ENCODE measurements at places on chromosomes 16 and 17. TPM values are rescaled to one million over a fixed set of nuclear protein-coding genes. Genes with fewer than 3 reads are reported as not detected.

- H3K4me3 ChIP-seq = no peak overlapping the region
- no peaks in the 10 kb centered on the region for H3K4me1 ChIP-seq
- DNase-seq = no peak
- no peaks in the 10 kb centered on the region for H3K27me3 ChIP-seq
- no peak overlapping the region for H3K27ac ChIP-seq
- no peaks in the 10 kb centered on the region for H3K36me3 ChIP-seq
Measured at GRCh38 chr17:13636951-13637350, 35.2 kb upstream of the HS3ST3A1 start.

DNA sequence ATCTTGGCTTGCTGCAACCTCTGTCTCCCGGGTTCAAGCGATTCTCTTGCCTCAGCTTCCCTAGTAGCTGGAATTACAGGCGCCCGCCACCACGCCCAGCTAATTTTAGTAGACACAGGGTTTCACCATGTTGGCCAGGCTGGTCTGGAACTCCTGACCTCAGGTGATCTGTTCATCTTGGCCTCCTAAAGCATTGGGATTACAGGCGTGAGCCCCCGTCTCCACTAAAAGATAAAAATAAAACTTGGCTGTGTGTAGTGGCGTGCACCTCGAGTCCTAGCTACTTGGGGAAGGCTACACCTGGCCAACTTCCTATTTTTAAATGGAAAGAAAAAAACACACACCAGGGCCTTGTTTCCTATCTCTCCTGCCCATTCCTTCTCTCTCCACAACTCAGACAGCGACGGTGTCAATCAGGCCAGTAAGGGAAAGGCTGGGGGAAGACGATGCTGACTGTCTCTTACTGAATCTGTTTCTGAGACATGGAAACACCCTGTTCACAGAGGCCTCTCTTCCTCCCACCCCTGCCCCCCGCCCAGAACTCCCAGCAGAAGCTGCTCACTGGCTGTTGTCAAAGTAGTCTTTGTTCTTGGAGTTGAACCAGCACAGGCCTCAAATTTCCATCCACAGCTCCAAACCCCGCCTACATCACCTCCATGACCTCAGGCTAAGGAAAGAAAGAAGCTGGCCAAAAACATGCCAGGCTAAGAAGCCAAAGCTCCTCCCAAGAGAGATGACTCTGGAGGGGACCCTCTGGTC lies 96.6 kb downstream of the NXN start:
- H3K27me3 ChIP-seq = no peaks in the 10 kb centered on the region
- peak overlapping the region; percentile 90 for H3K27ac ChIP-seq
- peaks cover 93% of the 10 kb centered on the region for H3K4me1 ChIP-seq
- no peaks in the 10 kb centered on the region for H3K36me3 ChIP-seq
- peak; percentile 93 for DNase-seq
- H3K4me3 ChIP-seq = no peak overlapping the region

TBC1D3E gene
- total RNA-seq = not detected

FBXL16 gene
- total RNA-seq = 0.16 TPM

- DNase-seq = no peak
- H3K4me1 ChIP-seq = peaks cover 17% of the 10 kb centered on the region
- H3K36me3 ChIP-seq = no peaks in the 10 kb centered on the region
- peak overlapping the region; percentile 30 for H3K4me3 ChIP-seq
- H3K27me3 ChIP-seq = no peaks in the 10 kb centered on the region
- H3K27ac ChIP-seq = peak overlapping the region; percentile 22
Measured at GRCh38 chr17:63991611-63992010, 6.5 kb upstream of the PRR29 start.

- peaks cover 5% of the 10 kb centered on the region for H3K4me1 ChIP-seq
- H3K27me3 ChIP-seq = no peaks in the 10 kb centered on the region
Measured at GRCh38 chr17:80023481-80024205, 12.0 kb downstream of the TBC1D16 start.

TSPAN10 gene
- total RNA-seq = 0.68 TPM

GRCh38 chr17:17132746-17133145 lies 73.4 kb downstream of the PLD6 start:
- no peak overlapping the region for H3K27ac ChIP-seq
- H3K36me3 ChIP-seq = peaks cover 6% of the 10 kb centered on the region
- DNase-seq = no peak
- no peaks in the 10 kb centered on the region for H3K27me3 ChIP-seq
- no peaks in the 10 kb centered on the region for H3K4me1 ChIP-seq

GRCh38 chr17:156094-156621 lies 18.8 kb downstream of the SCGB1C2 start:
- no peaks in the 10 kb centered on the region for H3K36me3 ChIP-seq
- DNase-seq = no peak
- no peaks in the 10 kb centered on the region for H3K4me1 ChIP-seq
- no peaks in the 10 kb centered on the region for H3K27me3 ChIP-seq
- no peak overlapping the region for H3K4me3 ChIP-seq

NEUROD2 gene
- 0.33 TPM for total RNA-seq

MT4 gene
- total RNA-seq = not detected

DNA sequence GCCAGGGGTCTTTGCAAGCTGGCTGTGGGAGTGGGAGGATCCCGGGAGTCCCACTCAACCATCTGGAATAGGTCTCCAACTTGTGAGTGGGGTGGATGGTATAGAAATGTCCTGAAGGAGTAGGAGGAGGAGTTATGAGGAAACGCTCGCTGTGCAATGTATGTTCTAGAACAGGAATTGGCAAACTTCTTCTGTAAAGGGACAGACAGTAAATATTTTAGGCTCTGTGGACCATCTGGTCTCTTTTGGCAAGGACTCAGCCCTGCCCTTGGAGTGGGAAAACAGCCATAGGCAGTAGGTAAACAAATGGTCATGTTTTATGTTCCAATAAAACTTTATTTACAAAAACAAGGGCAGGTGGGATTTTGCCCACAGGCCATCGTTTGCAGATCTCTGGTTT lies 149.2 kb downstream of the NPIPB5 start:
- H3K27me3 ChIP-seq = no peaks in the 10 kb centered on the region
- no peak for DNase-seq
- no peaks in the 10 kb centered on the region for H3K36me3 ChIP-seq

DNA sequence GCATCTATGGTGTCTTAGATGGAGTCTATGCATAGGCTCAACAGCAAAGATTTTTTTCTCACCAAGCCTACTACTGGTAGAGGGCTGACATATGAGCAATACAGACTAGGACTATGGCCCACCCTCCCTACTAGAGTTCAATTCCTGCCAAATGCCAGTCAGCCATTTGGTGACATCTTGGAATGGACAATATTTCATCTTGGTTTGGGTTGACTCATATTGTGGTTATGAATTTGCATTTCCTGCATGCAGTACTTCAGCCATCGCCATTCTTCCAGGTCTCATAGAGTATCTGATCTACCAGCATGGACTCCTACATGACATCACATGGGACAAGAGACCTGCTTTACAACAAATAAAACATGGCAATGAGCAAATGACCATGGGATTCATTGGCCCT lies 778.1 kb upstream of the SOX9 start:
- H3K4me1 ChIP-seq = peaks cover 11% of the 10 kb centered on the region
- no peak overlapping the region for H3K4me3 ChIP-seq
- no peak for DNase-seq

TNP2 gene
- total RNA-seq = not detected

- peaks cover 6% of the 10 kb centered on the region for H3K27me3 ChIP-seq
- peak; percentile 77 for DNase-seq
- no peaks in the 10 kb centered on the region for H3K36me3 ChIP-seq
- H3K4me3 ChIP-seq = no peak overlapping the region
Measured at GRCh38 chr16:21708533-21709115, 44.9 kb downstream of the OTOA start.

DNA sequence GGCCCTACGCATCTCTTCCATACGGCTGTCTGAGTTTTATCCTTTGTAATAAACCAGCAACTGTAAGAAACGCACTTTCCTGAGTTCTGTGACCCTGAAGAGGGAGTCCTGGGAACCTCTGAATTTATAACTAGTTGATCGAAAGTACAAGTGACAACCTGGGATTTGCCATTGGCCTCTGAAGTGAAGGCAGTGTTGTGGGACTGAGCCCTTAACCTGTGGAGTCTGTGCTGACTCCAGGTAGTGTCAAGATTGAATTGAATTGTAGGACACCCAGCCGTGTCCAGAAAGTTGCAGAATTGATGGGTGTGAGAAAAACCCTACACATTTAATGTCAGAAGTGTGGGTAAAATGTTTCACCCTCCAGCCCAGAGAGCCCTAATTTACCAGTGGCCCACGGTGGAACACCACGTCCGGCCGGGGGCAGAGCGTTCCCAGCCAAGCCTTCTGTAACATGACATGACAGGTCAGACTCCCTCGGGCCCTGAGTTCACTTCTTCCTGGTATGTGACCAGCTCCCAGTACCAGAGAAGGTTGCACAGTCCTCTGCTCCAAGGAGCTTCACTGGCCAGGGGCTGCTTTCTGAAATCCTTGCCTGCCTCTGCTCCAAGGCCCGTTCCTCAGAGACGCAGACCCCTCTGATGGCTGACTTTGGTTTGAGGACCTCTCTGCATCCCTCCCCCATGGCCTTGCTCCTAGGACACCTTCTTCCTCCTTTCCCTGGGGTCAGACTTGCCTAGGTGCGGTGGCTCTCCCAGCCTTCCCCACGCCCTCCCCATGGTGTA lies 1.5 kb downstream of the GAA start:
- no peak overlapping the region for H3K4me3 ChIP-seq
- H3K27me3 ChIP-seq = no peaks in the 10 kb centered on the region
- peaks cover 19% of the 10 kb centered on the region for H3K4me1 ChIP-seq
- no peak overlapping the region for H3K27ac ChIP-seq

GRCh38 chr17:47686276-47686635 lies 7.7 kb upstream of the TBKBP1 start:
- H3K27ac ChIP-seq = no peak overlapping the region
- H3K4me1 ChIP-seq = no peaks in the 10 kb centered on the region
- no peaks in the 10 kb centered on the region for H3K27me3 ChIP-seq
- DNase-seq = no peak

DNA sequence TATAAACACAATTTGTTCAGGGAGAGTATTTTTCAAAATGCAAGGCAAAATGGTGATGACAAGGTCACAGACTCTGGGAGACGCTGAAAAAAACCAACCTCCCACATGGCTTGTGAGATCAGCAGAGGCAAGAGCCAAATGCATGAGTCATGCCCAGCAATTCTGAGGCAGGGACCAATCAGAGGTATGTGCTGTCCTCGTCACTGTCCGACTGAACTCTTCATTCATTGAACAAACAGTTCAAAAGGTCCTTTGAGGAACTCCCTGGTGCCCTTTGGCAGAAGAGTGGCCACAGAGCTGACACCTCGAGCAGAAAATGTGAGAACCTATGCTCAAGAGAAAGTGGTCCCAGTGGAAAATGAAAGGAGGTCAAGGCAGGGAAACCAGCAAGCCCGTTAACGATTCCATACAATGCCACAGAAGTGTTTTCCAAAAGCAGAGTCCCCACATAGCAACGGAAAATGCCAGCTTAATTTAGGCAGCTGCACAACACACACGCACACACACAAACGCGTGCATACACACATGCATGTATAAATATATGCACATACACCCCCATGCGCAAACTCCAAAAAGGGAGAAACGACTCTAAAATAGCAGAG lies 50.9 kb downstream of the CDH11 start:
- H3K36me3 ChIP-seq = no peaks in the 10 kb centered on the region
- H3K4me3 ChIP-seq = no peak overlapping the region
- H3K27ac ChIP-seq = peak overlapping the region; percentile 74
- H3K27me3 ChIP-seq = no peaks in the 10 kb centered on the region
- DNase-seq = peak; percentile 80
- peaks cover 61% of the 10 kb centered on the region for H3K4me1 ChIP-seq

GRCh38 chr17:55384643-55385232 lies 36.9 kb downstream of the MMD start:
- no peak overlapping the region for H3K4me3 ChIP-seq
- H3K27ac ChIP-seq = no peak overlapping the region
- no peak for DNase-seq
- H3K36me3 ChIP-seq = no peaks in the 10 kb centered on the region

GRCh38 chr16:51071326-51071725 lies 79.7 kb downstream of the SALL1 start:
- H3K36me3 ChIP-seq = no peaks in the 10 kb centered on the region
- DNase-seq = no peak
- no peaks in the 10 kb centered on the region for H3K4me1 ChIP-seq
- no peak overlapping the region for H3K4me3 ChIP-seq
- no peaks in the 10 kb centered on the region for H3K27me3 ChIP-seq
- H3K27ac ChIP-seq = no peak overlapping the region

MILR1 gene
- 1.8 TPM for total RNA-seq

MEIOB gene
- not detected for total RNA-seq

- no peaks in the 10 kb centered on the region for H3K27me3 ChIP-seq
- H3K4me3 ChIP-seq = no peak overlapping the region
- no peaks in the 10 kb centered on the region for H3K4me1 ChIP-seq
- no peak overlapping the region for H3K27ac ChIP-seq
- no peaks in the 10 kb centered on the region for H3K36me3 ChIP-seq
Measured at GRCh38 chr17:49545806-49546545, 29.7 kb upstream of the NXPH3 start.

CD7 gene
- total RNA-seq = 4.3 TPM

GRCh38 chr17:42819939-42820535 lies 4.0 kb downstream of the BECN1 start:
- H3K27me3 ChIP-seq = no peaks in the 10 kb centered on the region
- no peak overlapping the region for H3K27ac ChIP-seq
- H3K4me1 ChIP-seq = no peaks in the 10 kb centered on the region
- no peak for DNase-seq

GRCh38 chr16:11611871-11612664 lies 25.3 kb upstream of the LITAF start:
- DNase-seq = no peak
- no peak overlapping the region for H3K27ac ChIP-seq
- H3K4me3 ChIP-seq = no peak overlapping the region

GRCh38 chr17:22516861-22517636 lies 824.7 kb downstream of the KCNJ18 start:
- no peak overlapping the region for H3K4me3 ChIP-seq
- H3K4me1 ChIP-seq = no peaks in the 10 kb centered on the region
- no peak overlapping the region for H3K27ac ChIP-seq
- peak; percentile 62 for DNase-seq

AOC3 gene
- 58.1 TPM for total RNA-seq
